ENCODE measurements at places on chromosomes 7 and 10.

DNA sequence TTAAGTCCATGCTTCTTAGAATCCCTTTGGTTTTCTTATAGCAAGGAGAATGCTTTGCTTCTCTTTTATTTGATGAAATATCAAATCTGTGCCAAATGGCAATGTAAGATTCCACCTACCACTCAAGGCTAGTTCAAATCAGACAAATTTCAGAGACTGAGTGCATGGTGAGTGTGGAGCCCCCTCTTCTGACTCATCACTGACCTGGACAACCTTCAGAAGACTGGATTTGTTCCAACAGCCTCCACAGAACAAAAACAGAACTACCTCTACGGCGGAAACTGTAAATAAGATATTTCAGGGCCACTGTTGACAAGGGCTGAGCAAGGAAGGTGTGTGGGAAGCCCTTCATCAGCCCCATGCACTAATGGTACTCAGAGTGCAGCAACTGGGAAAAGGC, 21.1 kb downstream of the NCAPG2 start:
- DNase-seq, result no peak

DNA sequence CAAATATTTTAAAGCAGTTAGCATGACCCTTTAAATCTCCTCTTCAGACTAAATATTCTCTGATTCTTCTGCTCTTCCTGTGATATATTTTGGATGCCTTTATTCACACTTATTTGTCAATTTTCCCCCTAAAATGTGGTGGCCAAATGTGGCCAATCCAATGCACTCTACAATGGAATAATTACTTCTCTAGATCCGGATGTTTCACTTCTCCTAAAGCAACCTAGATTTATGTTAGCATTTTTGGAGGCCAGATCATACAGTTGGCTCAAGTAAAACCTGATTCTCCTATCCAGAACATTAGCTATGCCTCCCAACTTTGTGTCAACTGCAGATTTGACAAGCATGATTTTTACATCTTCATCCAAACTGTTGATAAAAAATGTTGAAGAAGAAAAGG, 153.7 kb downstream of the CREB5 start:
- no peak for DNase-seq

- no peak for DNase-seq
Measured at GRCh38 chr7:266851-267840, 22.8 kb upstream of the FOXL3 start.

GRCh38 chr7:64959072-64959747, 31.6 kb downstream of the ZNF117 start:
- DNase-seq, result no peak

DNA sequence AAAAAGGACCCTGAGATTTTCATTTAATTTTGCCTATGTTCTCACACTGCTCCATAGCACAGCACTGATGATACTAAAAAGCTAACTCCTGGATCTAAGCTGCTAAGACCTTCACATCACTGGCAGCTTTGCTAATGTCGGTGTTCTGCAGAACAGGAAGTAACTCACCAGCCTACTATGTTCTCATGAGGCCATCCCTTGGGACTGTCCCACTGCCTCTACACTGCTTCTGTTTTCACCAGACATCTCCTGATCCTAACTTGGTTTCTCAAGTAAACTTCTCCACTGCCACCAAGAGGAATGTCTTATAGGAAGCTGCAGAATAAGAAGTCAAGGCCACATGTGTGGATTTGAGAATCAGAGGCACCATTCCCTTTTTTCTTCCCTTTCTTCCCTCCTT, 15.1 kb downstream of the HTR7 start:
- DNase-seq, result no peak

- no peak for DNase-seq
Measured at GRCh38 chr10:3806603-3807002, 21.6 kb upstream of the KLF6 start.

DNA sequence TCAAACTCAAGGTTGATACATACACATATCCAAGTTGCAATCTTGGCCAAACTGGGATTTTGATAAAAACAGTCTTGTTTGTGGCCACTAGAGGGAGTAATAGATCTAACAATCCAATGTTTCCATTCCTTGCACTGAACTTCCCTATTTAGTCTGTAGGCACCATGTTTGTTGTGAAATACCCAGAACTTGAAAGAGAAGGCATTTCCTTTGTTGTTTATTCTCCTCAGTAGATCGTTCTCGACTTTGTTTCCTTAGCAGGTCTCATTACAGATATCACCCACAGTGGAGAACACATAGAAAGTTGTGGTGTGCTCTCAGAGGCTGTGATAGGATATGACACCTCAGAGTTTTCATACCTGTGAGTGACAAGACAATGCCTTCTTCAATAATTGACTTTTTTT, 70.3 kb upstream of the MXI1 start:
- DNase-seq, result no peak

GRCh38 chr10:126669168-126669567, 1.3 kb downstream of the C10orf90 start:
- DNase-seq, result no peak

GRCh38 chr7:95609277-95609971, 13.1 kb upstream of the PDK4 start:
- no peak for DNase-seq

- DNase-seq, result peak; percentile 26
Measured at GRCh38 chr10:132310701-132311337, 3.1 kb upstream of the STK32C start.

- DNase-seq, result no peak
Measured at GRCh38 chr10:70343312-70343711, 39.1 kb downstream of the LRRC20 start.

GRCh38 chr10:124464028-124464965, 2.7 kb downstream of the LHPP start:
- no peak for DNase-seq

DNA sequence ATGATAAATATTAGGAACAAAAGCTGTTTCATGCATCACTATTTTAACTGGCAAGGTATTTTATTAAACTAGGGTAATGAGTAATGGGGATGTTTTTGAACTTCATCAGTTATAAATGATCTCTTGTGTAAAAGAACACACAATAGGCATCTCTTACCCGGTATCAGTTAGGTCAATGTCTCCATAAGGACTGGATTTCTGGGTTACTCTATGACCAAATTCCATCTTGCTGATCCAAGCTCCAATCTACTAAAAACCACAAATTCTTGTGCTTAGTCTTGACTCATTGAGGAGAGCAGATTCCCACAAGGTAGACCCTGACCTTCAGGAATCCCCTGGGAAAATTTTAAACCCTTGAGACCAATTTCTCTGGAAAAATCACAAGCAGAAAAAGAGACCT, 1167.7 kb downstream of the XPNPEP1 start:
- no peak for DNase-seq

GRCh38 chr10:8449909-8450308, 395.4 kb downstream of the GATA3 start:
- no peak for DNase-seq

DNA sequence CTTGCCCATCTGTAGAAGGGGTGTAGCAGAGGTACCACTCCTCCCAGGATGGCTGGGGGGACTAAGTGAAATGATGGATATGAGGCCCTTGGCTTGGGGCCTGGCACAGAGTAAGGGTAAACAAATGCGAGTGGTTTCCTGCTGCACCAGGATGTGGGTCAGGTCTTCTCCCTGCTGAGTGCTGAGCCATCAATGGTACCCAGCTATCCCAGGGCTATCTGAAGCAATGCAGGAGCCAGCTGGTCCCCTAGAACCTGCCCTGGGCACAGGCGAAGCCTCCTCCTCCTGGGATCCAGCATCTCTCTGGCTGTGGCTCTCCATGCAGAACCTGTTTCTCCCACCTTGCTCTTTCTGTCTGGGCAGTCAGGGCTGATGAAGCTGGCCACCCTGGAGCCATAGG, 20.9 kb upstream of the GOLGA7B start:
- no peak for DNase-seq

DNA sequence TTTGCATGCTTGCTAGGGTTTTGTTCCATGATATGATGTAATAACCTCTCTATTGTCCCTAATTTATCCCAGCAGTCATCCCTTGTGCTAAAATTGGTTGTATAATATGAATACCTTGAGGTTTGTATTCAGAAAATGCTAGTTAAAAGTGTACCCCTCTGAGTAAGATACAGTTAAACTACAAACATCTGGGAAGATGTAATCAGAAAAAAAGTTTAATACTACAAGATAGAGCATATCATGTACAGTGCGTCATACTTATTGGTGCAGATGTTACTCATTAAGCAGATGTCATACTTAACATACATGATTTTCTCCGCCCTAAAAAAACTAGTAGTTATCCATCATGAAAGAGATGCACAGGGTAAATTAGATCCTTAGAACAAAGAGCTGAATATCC, 336.1 kb upstream of the KCND2 start:
- no peak for DNase-seq

- DNase-seq, result no peak
Measured at GRCh38 chr10:129713659-129714265, 246.7 kb downstream of the MGMT start.

- DNase-seq, result no peak
Measured at GRCh38 chr10:122286867-122287266, 15.8 kb downstream of the BTBD16 start.

DNA sequence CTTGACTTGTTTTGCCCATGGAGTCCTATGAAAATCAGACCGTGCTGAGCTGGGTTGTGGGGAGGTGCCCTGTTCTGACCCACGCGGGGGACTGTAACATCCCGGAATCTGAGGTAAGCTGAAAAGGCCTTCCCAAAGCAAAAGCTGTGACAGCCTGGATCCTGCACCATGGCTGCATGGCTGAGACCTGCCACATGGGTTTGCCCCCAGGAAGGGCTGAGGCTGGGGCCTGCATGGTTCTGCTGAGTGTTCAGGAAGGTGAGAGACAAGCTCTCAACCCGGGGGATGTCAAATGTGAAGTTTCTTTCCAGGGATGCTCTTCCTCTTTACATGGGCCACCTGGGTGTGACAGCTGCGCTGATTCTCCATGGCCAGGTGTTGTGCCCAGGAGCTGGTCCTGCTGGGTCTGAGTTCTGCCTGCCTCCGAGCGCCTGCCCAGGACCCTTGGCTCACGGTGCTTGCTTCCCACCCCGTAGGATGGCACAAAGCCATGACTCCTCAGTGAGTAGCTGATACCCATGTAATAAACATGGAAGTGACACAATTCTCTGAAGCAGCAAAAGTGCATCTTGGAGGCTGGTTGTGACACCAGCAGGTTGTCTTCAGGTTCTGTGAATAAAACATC, 58.3 kb downstream of the VIPR2 start:
- DNase-seq, result peak; percentile 2

DNA sequence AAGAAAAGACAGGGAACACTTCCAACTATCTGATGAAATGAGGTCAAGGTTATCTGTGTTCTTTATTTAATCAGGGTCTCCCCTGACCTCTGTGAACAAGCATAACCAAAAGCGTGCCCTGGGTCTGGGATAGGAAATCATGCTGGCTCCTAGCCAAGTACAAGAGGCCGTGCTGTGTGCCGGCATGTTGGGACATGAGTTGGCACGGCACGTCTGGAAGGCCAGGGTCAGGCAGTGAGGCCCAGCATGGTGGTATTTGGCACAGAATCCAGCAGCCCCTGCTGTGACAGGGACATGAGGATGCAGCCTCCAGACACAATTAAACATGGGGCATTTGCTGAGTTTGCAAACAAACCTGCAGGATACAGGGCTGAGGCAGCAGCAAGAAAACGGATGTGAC, 320.4 kb downstream of the PLXNA4 start:
- DNase-seq, result no peak

DNA sequence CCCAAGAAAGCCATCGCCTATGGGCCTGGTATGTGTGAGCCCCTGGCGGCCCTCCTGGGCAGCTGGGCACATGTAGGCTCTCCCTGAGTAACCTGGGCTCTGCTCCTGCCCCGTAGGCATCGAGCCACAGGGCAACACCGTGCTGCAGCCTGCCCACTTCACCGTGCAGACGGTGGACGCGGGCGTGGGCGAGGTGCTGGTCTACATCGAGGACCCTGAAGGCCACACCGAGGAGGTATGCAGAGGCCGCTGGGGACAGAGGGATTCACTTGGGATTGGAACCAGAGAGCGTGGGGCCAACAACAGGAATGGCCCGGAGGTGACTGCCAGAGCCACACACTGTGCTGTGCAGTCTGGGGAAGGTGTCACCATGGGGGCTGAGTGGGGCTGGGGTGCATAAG, 7.3 kb downstream of the FLNC start:
- no peak for DNase-seq

- DNase-seq, result no peak
Measured at GRCh38 chr7:75995996-75996395, 1.6 kb upstream of the TMEM120A start.

GRCh38 chr7:138154661-138155060, 78.4 kb downstream of the AKR1D1 start:
- no peak for DNase-seq

DNA sequence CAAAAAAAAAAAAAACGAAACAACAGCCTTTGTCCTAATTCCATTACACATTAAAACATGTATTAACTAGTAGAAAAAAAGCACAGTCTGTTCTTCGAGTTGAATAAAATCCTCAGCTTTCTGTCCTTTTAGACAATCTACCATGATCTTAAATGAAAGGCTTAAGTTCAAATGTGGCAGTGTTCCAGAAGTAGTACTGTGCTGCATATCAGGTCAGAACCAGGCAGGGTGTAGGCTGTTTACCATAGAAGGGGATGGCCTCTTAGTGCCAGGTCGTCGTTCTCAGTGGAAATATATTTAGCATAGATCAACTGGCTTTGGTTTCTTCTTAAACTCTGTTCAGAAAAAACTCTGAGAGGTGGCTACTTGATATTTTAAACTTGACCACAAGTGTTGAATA, 612.0 kb downstream of the CNTNAP2 start:
- DNase-seq, result no peak

DNA sequence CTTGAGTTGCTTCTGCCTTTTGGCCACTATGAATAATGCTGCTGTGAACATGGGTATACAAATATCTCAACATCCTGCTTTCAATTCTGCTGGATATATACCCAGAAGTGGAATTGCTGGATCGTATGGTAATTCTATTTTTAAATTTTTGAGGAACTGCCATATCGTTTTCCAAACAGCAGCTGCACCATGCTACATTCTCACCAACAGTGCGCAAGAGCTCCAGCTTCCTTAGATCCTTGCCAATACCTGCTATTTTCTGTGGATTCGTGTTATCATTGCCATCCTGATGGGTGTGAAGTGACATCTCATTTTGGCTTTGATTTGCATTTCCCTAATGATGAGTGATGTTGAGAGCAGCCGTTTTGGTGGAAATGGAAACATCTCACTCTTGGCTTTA, 26.7 kb downstream of the FRMD4A start:
- DNase-seq, result no peak

GRCh38 chr7:156819733-156820295, 73.2 kb downstream of the LMBR1 start:
- no peak for DNase-seq

DNA sequence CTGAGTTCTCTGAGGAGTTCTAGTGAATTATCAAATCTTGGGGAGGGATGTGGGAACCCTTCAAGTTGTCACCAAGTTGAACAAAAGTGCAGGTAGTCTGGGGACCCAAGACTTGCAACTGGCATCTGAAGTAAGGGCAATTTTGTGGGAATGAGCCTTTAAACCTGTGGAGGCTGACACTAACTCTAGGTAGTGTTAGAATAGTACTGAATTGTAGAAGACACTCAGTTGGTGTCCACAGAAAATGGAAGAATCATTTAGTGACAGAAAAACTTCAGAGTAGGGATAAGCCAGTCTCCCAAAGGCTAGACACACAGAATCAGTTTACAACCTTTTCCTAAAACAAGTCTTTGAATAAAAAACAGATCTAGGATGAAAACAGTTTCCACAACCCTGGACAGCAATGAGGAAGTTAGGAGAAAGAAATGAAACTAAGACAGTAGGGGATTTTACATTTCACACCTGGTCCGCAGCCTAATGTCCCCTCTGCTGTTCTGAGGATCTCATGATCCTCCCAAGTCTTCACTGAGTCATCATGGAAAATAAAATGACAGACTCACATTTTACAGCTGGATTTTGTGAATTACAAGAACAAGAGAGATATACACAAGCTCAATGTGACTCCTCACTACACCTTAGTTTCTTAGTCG, 23.0 kb upstream of the ING3 start:
- DNase-seq, result no peak

- no peak for DNase-seq
Measured at GRCh38 chr7:25537662-25538375, 309.5 kb upstream of the NPVF start.

Data from activated CD4-positive, CD25-positive, alpha-beta regulatory T cell treated with anti-CD3 and anti-CD28 coated beads, Interleukin-2, amount 50 U/mL, for 72 hours (primary cell).